ENCODE measurements at places on chromosomes 6 and 20. TPM values are rescaled to one million over a fixed set of nuclear protein-coding genes. Genes with fewer than 3 reads are reported as not detected.

DNA sequence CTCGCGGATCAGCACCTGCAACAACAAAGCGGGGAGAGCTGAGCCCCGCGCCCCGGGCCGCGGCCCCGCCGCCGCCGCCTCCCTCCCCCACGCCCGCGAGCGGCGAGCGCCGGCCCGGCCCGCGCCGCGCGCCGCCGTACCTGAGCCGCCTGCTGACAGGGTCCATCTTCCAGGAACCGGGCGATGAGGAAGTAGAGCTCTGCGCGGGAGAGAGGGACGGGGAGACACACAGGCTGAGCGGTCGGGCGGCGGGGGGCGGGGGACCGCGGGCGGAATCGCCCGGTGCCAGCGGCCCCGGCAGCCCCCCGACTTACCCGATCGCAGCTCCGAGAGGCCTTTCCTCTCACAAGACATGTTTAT, 359 bp downstream of the PHIP start:
- H3K27me3 ChIP-seq, result no peaks in the 10 kb centered on the region
- H3K36me3 ChIP-seq, result no peaks in the 10 kb centered on the region
- DNase-seq, result peak; percentile 11
- peaks cover 53% of the 10 kb centered on the region for H3K4me1 ChIP-seq
- H3K4me3 ChIP-seq, result peak overlapping the region; percentile 90

DNA sequence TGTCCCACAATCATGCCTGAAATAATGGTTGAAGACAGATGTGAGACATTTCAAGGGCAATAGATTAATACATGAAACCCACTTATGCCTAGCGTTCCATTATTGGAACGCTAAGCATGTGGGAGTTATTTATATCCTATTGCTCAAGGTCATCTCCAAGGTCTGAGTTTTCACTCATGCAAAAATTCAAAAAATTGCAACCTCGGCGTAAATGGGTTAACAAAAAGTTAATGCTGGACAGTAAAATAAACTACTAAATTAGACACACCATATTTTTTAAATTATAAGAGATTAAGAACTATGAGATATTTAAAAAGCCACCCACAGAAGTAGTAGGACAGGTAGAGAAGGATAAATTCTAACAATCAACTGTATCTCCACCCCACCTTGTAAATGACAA, 98.4 kb downstream of the ESR1 start:
- H3K4me3 ChIP-seq, result no peak overlapping the region
- no peak overlapping the region for H3K27ac ChIP-seq
- no peaks in the 10 kb centered on the region for H3K27me3 ChIP-seq
- no peaks in the 10 kb centered on the region for H3K4me1 ChIP-seq
- H3K36me3 ChIP-seq, result no peaks in the 10 kb centered on the region

Gene RAET1E
- 3.9 TPM for total RNA-seq

Gene LRRN4
- not detected for total RNA-seq

Gene HRH3
- total RNA-seq, result not detected

Gene SYNDIG1
- not detected for total RNA-seq

DNA sequence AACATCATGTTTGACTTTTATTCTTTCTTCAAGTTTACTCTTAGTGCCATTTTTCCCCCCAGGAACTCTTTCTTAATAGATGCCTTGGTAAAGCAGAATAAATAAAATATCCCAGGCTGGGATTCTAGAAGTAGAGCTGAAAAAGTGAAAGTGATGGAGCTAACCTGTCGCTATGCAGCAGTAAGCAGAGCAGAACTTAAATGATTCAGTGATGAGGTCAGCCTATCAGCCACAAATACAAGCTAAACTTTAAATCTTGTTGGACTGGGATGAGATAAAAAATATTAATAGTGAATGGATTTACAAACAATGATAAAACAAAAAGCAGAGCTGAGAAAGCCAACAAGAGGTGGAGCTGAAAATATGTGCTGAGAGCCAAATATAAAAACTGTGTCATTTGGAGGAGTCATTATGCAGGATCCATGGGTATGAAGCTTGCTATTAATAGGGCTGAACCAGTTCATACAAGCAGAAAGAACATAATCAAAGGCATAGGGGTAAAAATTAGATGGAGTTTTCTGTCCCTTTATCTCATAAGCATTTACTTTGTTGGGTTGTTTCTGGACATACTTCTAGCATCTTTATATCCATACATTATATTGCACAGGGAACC, 877.8 kb downstream of the EPHA7 start:
- H3K4me3 ChIP-seq, result no peak overlapping the region
- no peak overlapping the region for H3K27ac ChIP-seq
- H3K4me1 ChIP-seq, result no peaks in the 10 kb centered on the region

GRCh38 chr6:41080621-41081020, 7.8 kb downstream of the NFYA start:
- H3K27me3 ChIP-seq, result no peaks in the 10 kb centered on the region
- H3K4me3 ChIP-seq, result no peak overlapping the region
- no peak for DNase-seq
- no peak overlapping the region for H3K27ac ChIP-seq
- H3K36me3 ChIP-seq, result no peaks in the 10 kb centered on the region

Gene B3GALT4
- total RNA-seq, result 1.7 TPM

GRCh38 chr6:105603788-105604586, 201.1 kb upstream of the PREP start:
- H3K27ac ChIP-seq, result peak overlapping the region; percentile 13
- H3K4me3 ChIP-seq, result no peak overlapping the region
- no peaks in the 10 kb centered on the region for H3K27me3 ChIP-seq
- peak; percentile 38 for DNase-seq
- H3K4me1 ChIP-seq, result peaks cover 25% of the 10 kb centered on the region

DNA sequence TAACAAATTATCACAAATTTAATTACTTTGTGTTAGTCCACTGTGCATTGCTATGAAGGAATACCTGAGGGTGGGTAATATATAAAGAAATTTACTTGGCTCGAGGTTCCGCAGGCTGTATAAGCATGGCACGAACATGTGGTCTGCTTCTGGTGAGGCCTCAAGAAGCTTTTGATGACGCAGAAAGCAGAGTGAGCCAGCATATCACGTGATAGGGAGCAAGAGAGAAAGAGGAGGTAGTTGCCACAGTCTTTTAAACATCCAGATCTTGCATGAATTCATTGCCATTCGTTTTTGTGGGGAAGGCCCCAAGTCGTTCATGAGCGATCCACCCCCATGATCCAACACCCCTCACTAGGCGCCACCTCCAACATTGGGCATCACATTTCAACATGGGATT, 733.7 kb downstream of the GRIK2 start:
- no peak overlapping the region for H3K27ac ChIP-seq
- no peak overlapping the region for H3K4me3 ChIP-seq
- no peak for DNase-seq
- H3K27me3 ChIP-seq, result no peaks in the 10 kb centered on the region
- H3K4me1 ChIP-seq, result no peaks in the 10 kb centered on the region

Gene TFAP2D
- not detected for total RNA-seq

DNA sequence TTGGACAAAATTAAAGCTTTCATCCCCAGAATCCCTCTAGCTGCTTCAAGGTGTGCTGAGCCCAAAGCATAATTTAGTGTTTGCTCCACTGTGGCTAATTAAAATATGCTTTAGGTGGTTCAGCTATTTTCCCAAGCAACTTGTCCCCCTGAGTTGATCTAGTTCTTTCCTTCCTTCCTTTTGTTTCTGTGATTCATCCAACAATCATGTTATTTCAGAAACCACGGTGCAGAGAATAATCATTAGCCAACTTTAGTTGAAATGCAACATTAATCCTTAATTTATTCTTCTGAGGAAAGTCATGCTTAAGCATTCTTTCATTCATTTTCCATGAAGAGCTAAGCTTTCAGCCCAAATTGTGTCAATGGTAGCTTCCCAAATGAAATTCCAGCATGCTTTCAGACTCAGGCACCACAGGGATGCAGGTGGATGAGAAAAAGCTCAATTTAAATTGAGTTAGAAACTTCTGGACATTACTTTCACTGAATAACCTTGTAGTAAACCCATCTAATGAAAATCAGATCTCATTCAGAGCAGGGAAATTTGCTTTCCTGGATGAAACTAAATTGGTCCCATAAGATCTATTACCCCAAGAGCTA, 209.0 kb upstream of the NT5E start:
- no peak for DNase-seq
- H3K36me3 ChIP-seq, result no peaks in the 10 kb centered on the region
- no peak overlapping the region for H3K27ac ChIP-seq
- H3K4me3 ChIP-seq, result no peak overlapping the region
- H3K27me3 ChIP-seq, result no peaks in the 10 kb centered on the region

GRCh38 chr6:35415065-35415891, 36.9 kb upstream of the FANCE start:
- H3K36me3 ChIP-seq, result peaks cover 30% of the 10 kb centered on the region
- no peak overlapping the region for H3K4me3 ChIP-seq
- no peaks in the 10 kb centered on the region for H3K27me3 ChIP-seq
- H3K4me1 ChIP-seq, result peaks cover 10% of the 10 kb centered on the region
- DNase-seq, result peak; percentile 78
- no peak overlapping the region for H3K27ac ChIP-seq

GRCh38 chr20:57705127-57705899, 4.5 kb downstream of the PMEPA1 start:
- DNase-seq, result no peak
- no peak overlapping the region for H3K4me3 ChIP-seq

All from gastrocnemius medialis (tissue), 4 donors.